ENCODE measurements at places on chromosomes 13 and 19.

GRCh38 chr19:11252665-11253355 lies 9.5 kb downstream of the DOCK6 start:
- no peak for DNase-seq

DNA sequence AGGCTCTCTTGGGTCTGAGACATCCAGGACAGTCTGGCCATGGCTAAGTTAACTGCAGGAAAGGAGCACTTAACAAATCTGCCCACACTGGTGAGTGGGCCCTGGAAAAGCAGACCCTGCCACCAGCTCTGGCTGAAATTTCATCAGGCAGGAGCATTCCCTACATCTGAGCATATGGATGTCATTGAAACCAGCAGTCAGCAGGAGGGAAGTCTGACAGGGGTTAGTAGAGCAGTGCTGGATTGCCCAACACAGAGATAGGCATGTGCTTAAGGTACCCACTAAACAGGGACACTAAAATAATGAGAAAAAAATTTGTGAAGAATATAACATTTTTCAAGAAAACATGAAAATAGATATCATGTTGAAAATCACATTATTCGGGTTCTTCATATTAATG lies 13.6 kb upstream of the ACOD1 start:
- DNase-seq, result no peak

GRCh38 chr19:35236638-35237400 lies 8.3 kb upstream of the FAM187B start:
- DNase-seq, result no peak

- no peak for DNase-seq
These were observed 31.4 kb upstream of the GGACT start for GRCh38 chr13:100619940-100620339.

GRCh38 chr13:112891477-112892401 lies 77.3 kb upstream of the MCF2L start:
- no peak for DNase-seq

DNA sequence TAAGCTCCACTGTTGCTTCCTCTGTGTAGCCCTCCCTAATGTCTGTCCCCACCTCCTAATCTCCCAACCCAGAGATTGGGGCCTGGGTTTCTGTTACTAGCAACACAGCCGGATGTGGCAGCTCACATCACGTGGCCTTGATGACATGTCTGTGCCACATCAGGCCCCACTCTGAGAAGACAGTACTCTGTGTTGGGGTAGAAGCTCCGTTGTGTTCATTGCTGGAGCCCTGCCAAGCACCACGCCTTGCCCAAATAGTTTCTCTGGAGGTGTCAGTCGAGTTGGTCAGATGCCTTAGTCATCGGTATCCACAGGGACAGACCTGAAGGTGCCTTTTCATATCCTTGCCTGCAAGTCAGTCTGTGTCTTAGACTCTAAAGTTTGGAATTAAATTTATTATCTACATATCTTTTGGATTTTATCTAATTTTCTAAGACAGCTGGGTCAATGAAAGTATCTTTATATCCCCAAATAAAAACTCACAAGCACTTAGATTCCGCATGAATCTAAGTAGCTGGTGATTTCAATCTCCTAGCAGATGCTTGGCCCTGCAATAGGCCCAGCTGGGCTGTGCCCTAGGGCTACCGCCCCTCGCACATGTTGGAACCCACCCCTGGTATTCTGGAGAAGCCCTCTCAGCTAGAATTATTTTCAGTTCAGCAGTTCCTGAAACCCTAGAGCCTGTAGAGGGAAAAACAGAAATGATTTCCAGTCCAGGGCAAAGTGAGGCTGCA lies 204.0 kb upstream of the TSHZ3 start:
- no peak for DNase-seq

- DNase-seq, result no peak
These were observed 6.5 kb upstream of the CTXN1 start for GRCh38 chr19:7932276-7932929.

DNA sequence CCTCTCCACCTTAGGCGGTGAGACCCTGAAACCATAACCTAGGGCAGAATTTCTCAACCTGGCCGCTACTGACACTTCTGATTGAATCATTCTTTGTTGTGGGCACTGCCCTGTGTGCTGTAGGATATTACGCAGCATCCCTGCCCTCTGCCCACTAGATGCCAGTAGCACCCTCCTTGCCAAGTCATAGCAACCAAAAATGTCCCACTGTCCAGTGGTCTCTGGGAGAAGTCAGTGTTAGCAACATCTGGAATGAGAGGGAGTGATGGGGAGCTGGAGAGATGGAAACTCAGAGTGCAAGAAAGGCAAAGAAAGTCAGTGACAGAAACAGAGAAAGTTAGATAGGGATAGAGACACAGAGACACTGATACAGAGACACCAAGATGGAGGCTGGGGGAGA lies 13.6 kb downstream of the KLK4 start:
- DNase-seq, result no peak

- no peak for DNase-seq
These were observed 259.9 kb downstream of the FOXO1 start for GRCh38 chr13:40406405-40407120.

GRCh38 chr19:17021793-17022590 lies 4.6 kb downstream of the CPAMD8 start:
- DNase-seq, result no peak

GRCh38 chr13:48636550-48636949 lies 17.2 kb upstream of the CYSLTR2 start:
- DNase-seq, result no peak

- no peak for DNase-seq
These were observed at the start of gene RGS9BP for GRCh38 chr19:32675720-32676185. Gene RGS9BP (plus strand): TSS chr19:32675848. CDS start chr19:32676264, 416 bp downstream.

DNA sequence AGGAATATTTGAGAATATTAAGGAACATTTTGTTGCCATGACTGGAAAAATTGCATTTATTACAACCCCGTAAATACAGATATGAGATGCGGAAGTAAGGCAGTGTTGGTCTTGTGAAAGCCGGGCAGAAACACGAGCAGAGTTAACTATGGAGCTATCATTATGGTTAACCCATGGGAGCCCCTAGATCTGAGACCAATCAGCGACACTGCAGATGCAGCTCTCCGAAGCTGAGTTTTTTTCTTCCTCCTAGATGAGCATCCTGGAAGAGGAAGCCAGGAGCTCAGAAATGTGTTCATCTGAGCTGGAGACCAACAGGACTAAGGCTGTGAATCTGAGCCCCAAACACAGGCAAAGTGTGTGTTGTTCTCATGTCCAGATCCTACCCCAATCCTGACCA lies 123.0 kb upstream of the KL start:
- no peak for DNase-seq

- no peak for DNase-seq
These were observed 1.2 kb downstream of the CIRBP start for GRCh38 chr19:1270213-1270853.

DNA sequence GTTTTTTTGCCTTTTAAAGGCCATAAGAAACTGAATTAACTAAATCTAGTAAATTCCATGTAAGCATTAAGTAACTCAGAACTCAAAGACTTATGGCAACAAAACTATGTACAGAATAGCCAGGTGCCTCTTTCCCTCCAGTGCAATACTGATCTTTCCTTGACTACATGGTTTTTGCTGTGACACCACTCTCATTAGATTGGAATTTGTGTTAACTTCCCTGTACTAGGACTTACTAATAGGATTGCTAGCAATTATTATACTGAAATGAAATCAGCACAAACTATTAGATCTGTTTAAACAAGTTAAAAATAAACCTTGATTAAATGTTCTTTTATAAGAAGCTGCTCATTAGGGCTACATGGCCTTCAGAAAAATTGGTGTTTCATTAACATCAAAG lies 96.3 kb downstream of the DACH1 start:
- DNase-seq, result no peak

- no peak for DNase-seq
These were observed 941 bp downstream of the DUS3L start for GRCh38 chr19:5789886-5790558.

GRCh38 chr13:112711528-112712265 lies 21.9 kb downstream of the ATP11A start:
- no peak for DNase-seq

- DNase-seq, result no peak
These were observed 91.0 kb upstream of the SLC15A1 start for GRCh38 chr13:98843482-98843877.

- no peak for DNase-seq
These were observed 21.1 kb upstream of the SLC10A2 start for GRCh38 chr13:103087275-103087674.

DNA sequence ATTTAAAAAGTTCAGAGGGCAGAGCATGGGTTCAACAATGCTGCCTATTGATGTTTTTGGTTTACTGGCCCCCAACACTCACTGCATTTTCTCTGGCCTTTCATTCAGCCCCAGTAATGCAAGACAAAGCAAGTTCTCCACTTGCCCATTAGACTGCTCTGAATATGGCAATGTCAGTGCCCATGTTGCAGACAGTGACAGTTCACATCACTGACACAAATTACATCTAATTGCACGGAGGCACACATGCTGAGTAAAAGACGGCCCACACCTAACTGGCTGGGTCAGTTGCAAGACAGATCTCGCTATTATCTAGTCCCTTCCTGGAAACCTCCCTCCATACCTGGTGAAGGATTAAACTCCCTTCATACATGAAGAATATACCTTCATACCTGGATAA lies 54.0 kb downstream of the ENOX1 start:
- no peak for DNase-seq

- no peak for DNase-seq
These were observed 2.7 kb upstream of the RUBCNL start for GRCh38 chr13:46389457-46390451.

All from cortex of kidney (tissue), 1 donor.